ENCODE measurements at places on chromosomes 7 and 10. TPM values are rescaled to one million over a fixed set of nuclear protein-coding genes. Genes with fewer than 3 reads are reported as not detected.

The GPC2 gene
- 49.8 TPM for total RNA-seq

The EMX2 gene
- total RNA-seq: 2.8 TPM

The THNSL1 gene
- total RNA-seq: 7.4 TPM

The NPC1L1 gene
- total RNA-seq: 0.20 TPM

The OR13A1 gene
- 0.35 TPM for total RNA-seq

The IDI2 gene
- not detected for total RNA-seq

The RHEB gene
- total RNA-seq: 89.4 TPM

The FUOM gene
- total RNA-seq: 38.0 TPM

The STOX1 gene
- 2.5 TPM for total RNA-seq

The RNF32 gene
- total RNA-seq: 1.5 TPM

The FGL2 gene
- 0.05 TPM for total RNA-seq

The HTR7 gene
- total RNA-seq: 3.0 TPM

The CCL26 gene
- not detected for total RNA-seq

The PALD1 gene
- total RNA-seq: 5.6 TPM

The ANKRD1 gene
- 5.2 TPM for total RNA-seq

The AASS gene
- total RNA-seq: 34.2 TPM

The SPDYE11 gene
- 0.11 TPM for total RNA-seq

The EPDR1 gene
- total RNA-seq: 6.0 TPM

The CLEC2L gene
- total RNA-seq: 0.54 TPM

The UBE2H gene
- 104 TPM for total RNA-seq

The CYTH3 gene
- total RNA-seq: 28.3 TPM

The DRGX gene
- not detected for total RNA-seq

The WNT2 gene
- total RNA-seq: 19.9 TPM

The HMX3 gene
- not detected for total RNA-seq

The AVL9 gene
- total RNA-seq: 39.6 TPM

The TBXAS1 gene
- total RNA-seq: 3.9 TPM
